Activated T-cell treated with anti-CD3 and anti-CD28 coated beads for 48 hours (primary cell): ENCODE measurements at places on chromosomes 5 and 9.

- DNase-seq, result no peak
Observed at GRCh38 chr9:437574-438001, 222.9 kb downstream of the DOCK8 start.

DNA sequence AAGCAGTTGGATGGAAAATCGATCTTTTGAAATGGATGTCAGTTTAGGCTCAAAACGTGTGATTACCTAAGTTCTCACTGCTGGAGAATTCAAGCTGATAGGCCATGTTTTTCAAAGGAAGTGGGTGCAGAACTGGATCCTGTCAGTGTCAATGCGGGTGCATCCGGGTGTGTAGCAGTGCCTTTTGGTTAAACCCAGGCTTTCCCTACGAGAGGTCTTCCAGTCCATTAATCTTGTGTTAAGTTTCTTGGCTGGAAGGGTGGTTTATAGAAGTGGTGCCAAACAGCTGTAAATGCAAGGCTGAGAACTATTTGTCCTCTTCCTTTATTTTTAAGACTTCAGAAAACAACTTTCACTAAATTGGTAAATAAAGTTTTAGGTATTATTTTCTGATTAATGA lies 71.9 kb downstream of the DAPK1 start:
- DNase-seq, result no peak

GRCh38 chr5:134902071-134902801 lies 2.7 kb upstream of the PCBD2 start:
- DNase-seq, result no peak

GRCh38 chr5:176653401-176654385 lies 6.4 kb downstream of the TSPAN17 start:
- DNase-seq, result peak; percentile 70

GRCh38 chr9:34501889-34502425 lies 20.8 kb downstream of the ENHO start:
- DNase-seq, result no peak

- no peak for DNase-seq
Observed at GRCh38 chr9:107087222-107087621, 195.9 kb upstream of the RAD23B start.

DNA sequence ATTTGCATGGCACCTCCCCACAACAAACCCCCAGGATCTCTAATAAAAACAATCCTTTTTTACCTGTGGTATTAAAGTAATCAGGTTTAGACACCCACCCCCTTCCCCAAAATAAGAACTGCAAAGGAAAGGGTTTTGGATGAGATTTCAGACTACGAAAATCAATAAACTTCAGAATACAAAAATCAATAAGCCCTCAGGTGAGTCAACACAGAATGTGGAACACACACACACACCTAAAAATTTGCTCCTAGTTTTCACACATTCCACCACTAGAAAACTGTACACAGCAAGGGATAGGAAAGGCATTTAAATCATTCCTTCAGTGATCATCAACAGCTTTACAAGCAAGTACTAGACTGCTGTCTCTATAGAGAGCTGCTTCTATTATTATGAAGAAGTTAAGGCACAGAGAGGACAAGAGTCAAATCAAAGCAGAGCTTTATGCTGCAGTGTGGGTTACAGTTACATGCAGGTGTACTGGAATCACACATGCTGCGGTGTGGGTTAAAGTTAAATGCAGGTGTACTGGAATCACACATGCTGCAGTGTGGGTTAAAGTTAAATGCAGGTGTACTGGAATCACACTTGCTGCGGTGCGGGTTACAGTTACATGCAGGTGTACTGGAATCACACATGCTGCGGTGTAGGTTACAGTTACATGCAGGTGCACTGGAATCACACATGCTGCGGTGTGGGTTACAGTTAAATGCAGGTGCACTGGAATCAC lies 36.3 kb downstream of the PFDN1 start:
- no peak for DNase-seq

DNA sequence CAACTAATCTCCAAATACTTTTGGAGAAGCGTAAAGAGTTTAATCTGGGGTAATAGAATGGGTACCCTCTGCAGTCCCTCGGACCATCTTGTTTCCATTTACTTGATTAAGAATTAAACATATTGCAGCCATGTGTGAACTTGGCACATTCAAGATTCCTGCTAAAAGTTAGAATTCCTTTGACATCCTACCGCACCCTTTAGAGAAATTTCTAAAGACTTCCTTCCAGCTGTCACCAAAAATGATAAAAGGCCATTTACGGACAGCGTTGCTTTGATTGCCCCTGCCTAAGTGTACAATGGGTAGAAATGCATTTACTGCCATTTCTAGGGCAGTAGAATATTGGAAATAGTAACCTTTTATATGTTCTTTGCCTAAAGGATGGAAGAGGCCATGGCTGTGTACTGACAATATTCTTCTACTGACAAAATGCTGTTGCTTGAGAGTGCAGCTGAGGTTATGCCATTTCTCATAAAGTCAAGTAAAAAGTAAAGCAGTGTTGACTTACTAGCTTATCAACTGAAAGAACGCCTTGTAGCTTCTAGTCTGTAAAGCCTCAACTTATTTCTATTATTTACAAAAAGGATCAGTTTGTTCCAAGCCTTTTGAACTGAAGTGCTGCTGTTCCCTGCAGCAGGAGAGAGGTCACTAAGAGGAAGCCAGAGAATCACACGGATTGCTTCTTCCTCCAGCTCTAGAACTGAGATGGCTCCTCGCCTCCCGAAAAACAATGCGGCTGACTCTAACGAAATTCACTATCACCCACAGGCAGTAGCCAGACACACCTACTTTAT lies 139.8 kb upstream of the BASP1 start:
- no peak for DNase-seq

DNA sequence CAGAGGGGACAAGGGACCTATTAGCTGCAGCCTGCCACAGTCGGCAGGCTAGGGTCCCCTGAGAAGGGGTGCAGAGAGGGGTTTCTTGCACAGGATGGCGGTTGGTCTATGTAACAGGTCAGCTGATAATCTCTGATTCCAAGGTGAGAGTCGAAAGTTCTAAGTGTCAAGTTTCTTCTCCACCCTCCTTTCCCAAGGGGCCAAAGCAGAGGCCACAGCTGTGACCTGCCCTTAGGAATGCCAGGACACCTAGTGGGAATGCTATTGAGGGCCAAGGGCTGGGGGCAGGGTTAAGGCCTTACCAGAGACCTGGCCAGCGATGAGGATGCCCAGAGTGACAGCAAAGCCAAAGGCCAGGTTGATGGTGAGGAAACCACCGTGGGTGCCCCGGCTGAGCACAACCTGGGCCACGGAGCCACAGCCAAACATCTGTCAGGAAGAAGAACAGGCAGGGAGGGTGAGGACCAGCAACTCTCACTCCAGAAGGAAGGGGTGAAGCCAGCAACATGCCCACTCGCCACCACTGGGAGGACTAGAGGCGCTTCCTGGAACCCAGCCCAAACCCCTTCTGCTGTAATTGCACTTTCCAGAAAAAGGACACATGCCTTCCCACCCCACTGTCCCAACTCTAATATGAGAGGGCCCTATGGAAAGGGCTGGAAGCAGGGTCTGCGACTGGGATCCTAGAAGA lies 3.8 kb downstream of the AQP3 start:
- no peak for DNase-seq

GRCh38 chr9:108867116-108867515 lies 5.0 kb downstream of the ACTL7A start:
- DNase-seq, result no peak

DNA sequence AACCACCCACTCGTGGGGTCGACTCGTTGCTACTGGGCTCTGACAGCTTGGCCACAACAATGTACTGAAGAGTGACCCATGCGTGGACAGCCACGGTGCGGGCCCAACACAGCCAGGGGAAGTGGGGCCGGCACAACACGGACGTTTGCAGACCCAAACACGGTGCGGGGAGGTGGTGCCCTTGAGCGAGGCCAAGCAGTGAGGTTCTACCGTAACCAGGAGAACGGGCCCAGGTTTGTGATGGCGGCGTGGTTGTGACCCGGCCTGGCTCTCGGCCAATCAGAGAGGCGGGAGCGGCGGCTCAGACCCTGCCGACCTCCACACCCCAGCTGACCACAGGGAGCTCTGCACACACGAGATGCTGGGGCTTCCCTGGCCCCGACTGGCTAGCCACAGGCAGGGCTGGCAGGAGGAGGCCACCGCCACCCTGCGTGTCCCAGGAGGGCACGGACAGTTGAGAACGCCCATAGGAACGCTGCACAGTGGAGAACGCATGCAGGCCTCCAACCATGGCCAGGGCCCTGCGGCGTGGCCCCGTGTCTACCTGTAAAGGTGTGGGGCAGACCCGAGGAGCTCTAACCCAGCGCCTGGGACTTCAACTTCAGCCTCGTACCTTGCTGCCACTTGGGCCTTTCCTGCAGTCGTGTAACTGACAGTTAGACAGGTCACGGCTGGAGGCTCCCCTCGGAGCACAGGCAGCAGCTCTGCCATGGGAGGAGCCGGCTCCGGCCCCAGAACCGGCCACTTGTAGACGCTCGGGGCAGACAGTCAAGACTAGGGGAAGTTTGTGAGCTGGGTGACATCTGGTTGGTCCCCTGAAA lies 13.7 kb downstream of the BRD3 start:
- DNase-seq, result no peak

DNA sequence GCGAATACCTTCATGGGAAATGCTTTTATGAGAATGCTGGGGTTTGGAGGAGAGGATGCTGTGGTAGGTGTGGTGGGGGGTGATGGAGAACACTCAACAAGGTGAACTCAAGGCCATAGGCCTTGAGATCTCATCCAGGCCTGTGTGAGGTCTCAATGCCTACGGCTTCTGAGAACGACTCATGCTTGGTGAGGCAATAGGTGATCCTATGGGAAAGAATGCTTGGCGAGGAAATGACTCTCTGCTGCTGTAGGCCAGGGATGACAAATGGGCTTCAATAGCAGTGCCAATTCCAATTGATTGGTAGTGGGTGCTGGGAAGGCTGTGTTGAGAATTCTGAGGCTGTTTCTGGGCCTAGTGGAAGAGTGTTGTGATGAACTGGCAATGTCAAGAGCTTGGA lies 280.2 kb upstream of the CLINT1 start:
- DNase-seq, result no peak

- no peak for DNase-seq
Observed at GRCh38 chr5:164361986-164362385, 856.6 kb downstream of the MAT2B start.

GRCh38 chr5:106311230-106311915 lies 1359.4 kb downstream of the EFNA5 start:
- DNase-seq, result no peak

- no peak for DNase-seq
Observed at GRCh38 chr5:159817262-159818029, 98.8 kb upstream of the ADRA1B start.
